ENCODE measurements at places on chromosomes 2 and 18. TPM values are rescaled to one million over a fixed set of nuclear protein-coding genes. Genes with fewer than 3 reads are reported as not detected.

The ELOA2 gene
- polyA plus RNA-seq = not detected

The MC2R gene
- not detected for polyA plus RNA-seq

The NEU4 gene
- polyA plus RNA-seq = 0.68 TPM

The EML4 gene
- 3.8 TPM for polyA plus RNA-seq

The DSG4 gene
- not detected for polyA plus RNA-seq

The PRSS56 gene
- polyA plus RNA-seq = 0.05 TPM

The ADGRF3 gene
- 0.14 TPM for polyA plus RNA-seq

The SLC8A1 gene
- polyA plus RNA-seq = 41.8 TPM

The SCN7A gene
- 9.4 TPM for polyA plus RNA-seq

The PROM2 gene
- polyA plus RNA-seq = 0.79 TPM

The NCKAP5 gene
- 3.8 TPM for polyA plus RNA-seq

The EVA1A gene
- polyA plus RNA-seq = 0.66 TPM

The TMEM131 gene
- polyA plus RNA-seq = 11.5 TPM

The RETSAT gene
- 31.9 TPM for polyA plus RNA-seq

The CRACDL gene
- polyA plus RNA-seq = 2.7 TPM

The COLEC12 gene
- polyA plus RNA-seq = 1.7 TPM

The OBSL1 gene
- polyA plus RNA-seq = 179 TPM

The MARS2 gene
- 3.2 TPM for polyA plus RNA-seq

The CNDP1 gene
- polyA plus RNA-seq = 0.05 TPM

The FAM110C gene
- 2.5 TPM for polyA plus RNA-seq

The DARS1 gene
- polyA plus RNA-seq = 63.4 TPM

The TEKT4 gene
- not detected for polyA plus RNA-seq

The TWIST2 gene
- 6.3 TPM for polyA plus RNA-seq

The TTL gene
- 12.5 TPM for polyA plus RNA-seq

The FEV gene
- polyA plus RNA-seq = not detected

The SGPP2 gene
- 4.7 TPM for polyA plus RNA-seq

The CETN1 gene
- not detected for polyA plus RNA-seq

The ASAP2 gene
- 9.2 TPM for polyA plus RNA-seq

The INPP4A gene
- 5.1 TPM for polyA plus RNA-seq

The ADAM17 gene
- 7.1 TPM for polyA plus RNA-seq

The UGT1A3 gene
- polyA plus RNA-seq = not detected

The NYAP2 gene
- not detected for polyA plus RNA-seq

The RIT2 gene
- not detected for polyA plus RNA-seq

The IL37 gene
- not detected for polyA plus RNA-seq

The GCA gene
- 7.7 TPM for polyA plus RNA-seq

The CPLX4 gene
- polyA plus RNA-seq = not detected

The PXDN gene
- polyA plus RNA-seq = 7.6 TPM

The TMEM17 gene
- polyA plus RNA-seq = 2.0 TPM

The POTEJ gene
- 0.02 TPM for polyA plus RNA-seq

The TSPYL6 gene
- not detected for polyA plus RNA-seq

The PDE11A gene
- 0.16 TPM for polyA plus RNA-seq

The GKN1 gene
- polyA plus RNA-seq = not detected
